ENCODE measurements at places on chromosomes 16 and 17. TPM values are rescaled to one million over a fixed set of nuclear protein-coding genes. Genes with fewer than 3 reads are reported as not detected.
A peak's percentile ranks its signal among the peaks of the same experiment; 100 is the strongest.

- no peak for DNase-seq
Measured at GRCh38 chr17:66734186-66734943, 100.6 kb upstream of the CACNG5 start.

GRCh38 chr17:71202449-71202848 is 918.4 kb upstream of the SOX9 start:
- DNase-seq, result no peak

CD300LB gene
- not detected for total RNA-seq

- no peak for DNase-seq
Measured at GRCh38 chr17:66814026-66814425, 20.9 kb upstream of the CACNG5 start.

GRCh38 chr16:77840093-77840492 is 51.7 kb downstream of the VAT1L start:
- no peak for DNase-seq

DNA sequence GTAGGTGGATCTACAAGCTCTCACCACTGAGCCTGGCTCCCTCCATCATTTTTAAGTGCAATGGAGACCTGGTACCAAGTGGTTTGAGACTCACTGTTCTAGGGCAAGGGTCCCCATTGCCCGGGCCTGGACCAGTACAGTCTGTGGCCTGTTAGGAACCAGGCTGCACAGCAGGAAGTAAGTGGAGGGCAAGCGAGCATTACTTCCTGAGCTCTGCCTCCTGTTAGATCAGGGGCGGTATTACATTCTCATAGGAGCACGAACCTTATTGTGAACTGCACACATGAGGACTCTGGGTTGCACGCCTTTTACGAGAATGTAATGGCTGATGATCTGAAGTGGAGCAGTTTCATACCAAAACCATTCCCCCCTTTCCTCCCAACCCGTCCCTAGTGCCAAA is 6.8 kb upstream of the ZNF594 start:
- no peak for DNase-seq

SMIM36 gene
- total RNA-seq, result not detected

- DNase-seq, result no peak
Measured at GRCh38 chr16:63618896-63619485, 1502.9 kb downstream of the CDH11 start.

GRCh38 chr16:2006317-2006716 is 3.3 kb downstream of the ZNF598 start:
- DNase-seq, result no peak

DNA sequence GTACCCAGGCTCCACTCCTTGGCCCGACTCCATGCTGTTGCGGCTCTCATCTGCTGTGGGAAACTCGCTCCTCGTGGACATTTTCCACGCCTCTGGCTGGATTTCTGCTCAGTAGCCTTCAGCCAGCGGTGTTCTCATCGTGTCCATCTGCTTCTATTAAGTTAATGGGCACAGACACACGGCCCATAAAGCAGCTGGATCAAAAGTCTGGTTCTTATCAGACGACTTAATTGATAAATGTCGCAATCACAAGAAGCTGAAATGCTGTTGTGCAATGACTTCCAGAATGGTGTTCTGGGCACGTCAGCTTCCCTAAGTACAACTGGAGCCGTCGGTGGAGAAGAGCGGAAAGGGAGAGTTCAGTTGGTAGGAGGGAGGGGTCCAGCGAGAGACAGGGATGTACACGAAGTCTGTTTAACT is 211.7 kb upstream of the CHMP6 start:
- peak; percentile 82 for DNase-seq

DNA sequence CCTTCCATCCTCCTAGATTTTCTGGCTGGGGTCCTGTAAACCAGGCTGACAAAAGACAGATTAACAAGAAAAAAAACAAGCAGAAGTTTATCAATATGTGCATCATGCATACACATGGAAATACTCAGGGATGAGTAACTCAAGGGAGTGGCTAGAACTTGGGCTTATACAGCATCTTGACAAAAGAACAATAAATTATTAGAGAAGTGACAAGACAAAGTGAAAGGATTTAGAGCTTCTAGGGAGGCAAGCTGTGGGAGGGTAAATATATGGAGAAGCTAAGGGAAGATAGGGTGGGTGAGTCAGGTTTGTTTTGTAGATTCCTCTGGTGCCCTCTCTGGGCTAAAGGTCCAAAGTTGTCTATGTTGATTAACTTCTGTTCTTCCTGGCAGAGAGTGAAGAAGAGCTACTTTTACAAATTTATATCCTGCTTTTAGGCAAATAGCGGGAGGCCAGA is 48.0 kb upstream of the NDRG4 start:
- DNase-seq, result no peak

TEX19 gene
- under 0.01 TPM for total RNA-seq

ABCA8 gene
- 1.8 TPM for total RNA-seq

WNT9B gene
- total RNA-seq, result not detected

GRCh38 chr17:80743181-80743771 is 198.6 kb downstream of the RPTOR start:
- DNase-seq, result no peak

DNAH2 gene
- total RNA-seq, result under 0.01 TPM

GDPD1 gene
- 1.1 TPM for total RNA-seq

RCVRN gene
- not detected for total RNA-seq

ETV4 gene
- total RNA-seq, result 4.3 TPM

FOXJ1 gene
- total RNA-seq, result not detected

DNA sequence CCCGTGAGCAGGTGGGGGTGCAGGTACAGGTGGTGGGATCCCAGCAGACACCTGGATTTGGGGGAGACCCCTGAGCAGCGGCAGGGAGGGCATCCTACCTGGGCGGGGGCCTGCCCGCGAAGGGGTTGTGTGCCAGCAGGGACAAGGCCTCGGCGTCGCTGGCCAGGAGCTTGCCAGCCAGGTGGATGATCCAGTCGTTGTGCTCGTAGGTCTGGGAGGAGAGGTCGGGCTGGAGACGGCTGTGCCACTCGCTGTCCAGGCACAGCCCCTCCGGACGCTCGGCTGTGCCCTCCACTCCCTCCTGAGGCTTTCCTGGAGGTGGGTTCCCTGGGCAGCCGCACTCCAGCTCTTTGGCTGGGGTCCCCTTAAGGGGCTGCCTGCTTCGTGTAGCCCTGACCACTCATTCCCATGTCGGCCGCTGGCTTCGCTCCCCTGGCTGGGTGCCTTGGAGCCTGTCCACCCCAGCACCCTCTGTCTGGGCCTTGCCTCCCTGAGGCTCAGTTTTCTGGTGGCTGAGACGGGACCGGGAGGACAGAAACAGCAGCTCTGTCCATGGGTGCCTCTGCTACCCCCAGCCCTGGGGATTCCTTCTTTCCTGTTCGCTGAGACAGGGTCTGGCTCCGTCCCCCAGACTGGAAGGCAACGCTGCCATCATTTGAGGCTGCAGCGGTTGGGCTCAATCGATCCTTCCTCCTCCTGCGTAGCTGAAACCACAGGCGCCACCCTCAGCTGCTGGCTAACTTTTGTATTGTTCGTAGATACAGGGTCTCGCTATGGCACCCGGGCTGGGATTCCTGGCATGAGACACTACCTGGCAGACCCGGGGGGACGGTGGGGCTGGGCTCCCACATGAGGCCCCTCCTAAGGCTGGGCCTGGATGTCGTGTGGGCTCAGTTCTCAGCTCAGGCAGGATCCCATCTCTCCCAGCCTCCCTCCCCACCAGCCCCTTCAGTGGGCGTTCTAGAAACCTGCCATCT is 68.6 kb upstream of the GNG13 start:
- no peak for DNase-seq

GRCh38 chr16:27481282-27481934 is 68.3 kb downstream of the GTF3C1 start:
- DNase-seq, result no peak

FNDC8 gene
- not detected for total RNA-seq

- peak; percentile 33 for DNase-seq
Measured at GRCh38 chr16:4233431-4233830, 8.4 kb downstream of the SRL start.

WNT3 gene
- 0.72 TPM for total RNA-seq

- DNase-seq, result no peak
Measured at GRCh38 chr16:67878232-67878631, 5.4 kb downstream of the EDC4 start.

- peak; percentile 65 for DNase-seq
Measured at GRCh38 chr16:47320546-47321310, 140.1 kb downstream of the ITFG1 start.

GRCh38 chr17:11332706-11333105 is 91.7 kb downstream of the SHISA6 start:
- no peak for DNase-seq

- DNase-seq, result peak; percentile 52
Measured at GRCh38 chr17:38749223-38750043, 1.3 kb upstream of the PCGF2 start.

- DNase-seq, result no peak
Measured at GRCh38 chr17:21072745-21073197, 30.0 kb upstream of the USP22 start.

GRCh38 chr17:70375813-70376770 is 206.8 kb downstream of the KCNJ2 start:
- no peak for DNase-seq

GRCh38 chr16:64440421-64440831 is 681.4 kb downstream of the CDH11 start:
- peak; percentile 99 for DNase-seq

MLX gene
- 37.8 TPM for total RNA-seq

GRCh38 chr17:82912484-82913089 is 72.8 kb upstream of the ZNF750 start:
- no peak for DNase-seq

DNA sequence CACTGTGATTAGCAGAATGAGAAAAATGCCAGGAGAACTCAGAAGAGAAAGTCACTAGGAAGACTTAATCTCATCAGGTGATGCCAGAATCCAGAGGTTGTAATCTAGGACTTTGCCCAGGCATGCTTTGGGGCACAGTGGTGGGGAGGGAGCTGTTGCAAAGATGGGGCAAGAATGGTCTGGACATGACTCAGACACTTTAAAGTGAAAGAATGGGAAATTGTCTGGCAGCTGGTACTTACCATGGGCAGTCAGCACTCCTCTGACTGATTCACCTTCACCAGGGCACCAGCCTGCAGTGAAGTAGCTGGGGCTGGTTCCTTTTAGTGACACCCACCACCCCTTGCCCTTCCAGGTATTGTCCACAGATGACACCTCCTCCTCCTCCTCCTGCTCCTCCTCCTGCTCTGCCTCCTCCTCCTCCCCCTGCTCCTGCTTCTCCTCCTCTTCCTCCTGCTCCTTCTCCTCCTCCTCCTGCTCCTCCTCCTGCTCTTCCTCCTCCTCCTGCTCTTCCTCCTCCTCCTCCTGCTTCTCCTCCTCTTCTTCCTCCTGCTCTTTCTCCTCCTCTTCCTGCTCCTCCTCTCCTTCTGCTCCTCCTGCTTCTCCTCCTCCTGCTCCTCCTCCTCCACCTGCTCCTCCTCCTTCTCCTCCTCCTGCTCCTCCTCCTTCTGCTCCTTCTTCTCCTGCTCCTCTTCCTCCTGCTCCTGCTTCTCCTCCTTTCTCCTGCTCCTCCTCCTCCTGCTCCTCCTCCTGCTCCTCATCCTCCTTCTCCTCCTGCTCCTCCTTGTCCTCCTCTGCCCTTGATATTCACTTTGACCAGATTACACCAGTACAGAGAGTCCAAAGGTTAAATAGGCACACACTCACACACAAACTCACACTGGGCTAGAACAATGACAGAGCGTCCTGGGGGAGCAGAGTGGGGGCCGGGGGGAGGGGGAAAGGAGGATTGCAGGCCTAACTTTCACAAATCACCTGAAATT is at the start of gene CHD9NB:
TSS of gene CHD9NB (minus strand) at position 379 of the 983 bp plus-strand sequence. CDS start 8,739 bp downstream, outside the sequence.
- peak; percentile 86 for DNase-seq

- DNase-seq, result no peak
Measured at GRCh38 chr17:77083531-77083930, 57.2 kb upstream of the SEC14L1 start.

- DNase-seq, result no peak
Measured at GRCh38 chr16:78275420-78275819, 176.0 kb downstream of the WWOX start.
